ENCODE measurements at places on chromosomes 3 and 15. TPM values are rescaled to one million over a fixed set of nuclear protein-coding genes. Genes with fewer than 3 reads are reported as not detected.

- DNase-seq, result peak; percentile 34
These were observed 47.7 kb upstream of the GRIP2 start for GRCh38 chr3:14587740-14588360.

DNA sequence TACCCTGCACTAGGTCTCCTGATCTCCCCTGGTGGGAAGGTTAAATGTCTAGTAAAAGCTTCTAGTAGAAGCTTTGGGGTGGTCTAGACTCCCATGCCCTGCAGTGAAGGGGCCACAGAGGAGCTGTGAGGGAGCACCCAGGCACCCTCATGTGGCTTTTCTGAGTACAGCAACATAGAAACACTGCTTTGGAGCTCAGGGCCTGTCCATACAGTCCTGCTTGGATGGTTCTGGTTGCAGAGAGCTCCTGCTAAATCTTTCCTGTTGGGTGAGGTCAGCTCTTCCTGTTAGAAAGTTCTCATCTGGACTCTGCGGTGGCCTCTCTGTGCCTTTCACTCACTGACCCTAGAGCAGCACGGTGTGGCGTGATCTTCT lies 47.8 kb downstream of the GPD1L start:
- no peak for DNase-seq

DNA sequence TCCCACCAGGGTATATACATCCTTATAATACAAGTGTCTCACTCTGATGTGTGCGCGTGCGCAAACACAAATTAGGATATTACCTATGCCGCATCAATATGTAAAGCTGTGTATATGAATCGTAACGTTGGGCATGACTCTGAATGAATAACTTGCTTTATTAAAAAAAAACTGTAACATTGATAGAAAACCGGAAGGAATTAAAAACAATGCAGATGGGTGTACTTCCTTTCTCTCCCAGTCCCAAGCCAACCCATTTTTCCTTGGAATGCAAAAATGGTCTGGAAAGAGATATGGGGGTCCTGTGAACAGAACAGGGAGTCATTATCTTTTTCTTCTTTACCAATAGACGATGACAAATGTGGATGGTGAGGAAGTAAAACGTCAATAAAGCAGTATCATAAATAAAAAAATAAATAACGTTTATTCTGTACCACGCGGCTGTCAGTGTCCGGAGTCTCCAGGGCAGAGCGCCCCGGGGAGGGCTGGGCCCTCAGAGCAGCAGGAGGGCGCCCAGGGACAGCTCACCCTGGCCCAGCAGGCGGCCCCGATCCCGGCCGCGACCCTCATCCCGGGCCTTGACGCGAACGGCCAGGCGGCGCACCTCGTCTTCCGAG lies 1.6 kb downstream of the C2CD4B start:
- DNase-seq, result no peak

DNA sequence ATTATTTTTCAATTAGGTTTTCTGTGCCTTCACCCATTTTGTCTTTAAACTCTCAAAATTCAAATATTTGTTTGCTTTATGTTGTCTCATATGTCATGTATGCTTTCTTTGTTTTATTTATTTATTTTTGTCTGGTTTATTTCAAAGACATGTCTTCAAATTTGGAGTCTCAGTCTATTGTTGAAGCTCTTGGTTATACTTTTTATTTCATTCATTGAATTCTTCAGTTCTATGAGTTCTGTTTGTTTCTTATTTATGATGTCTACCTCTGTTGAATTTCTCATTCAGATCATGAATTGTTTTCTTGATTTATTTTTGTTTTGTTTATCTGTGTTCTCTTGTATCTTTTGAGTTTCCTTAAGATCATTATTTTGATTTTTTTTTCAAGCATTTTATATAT lies 55.6 kb downstream of the AP4E1 start:
- DNase-seq, result no peak

DNA sequence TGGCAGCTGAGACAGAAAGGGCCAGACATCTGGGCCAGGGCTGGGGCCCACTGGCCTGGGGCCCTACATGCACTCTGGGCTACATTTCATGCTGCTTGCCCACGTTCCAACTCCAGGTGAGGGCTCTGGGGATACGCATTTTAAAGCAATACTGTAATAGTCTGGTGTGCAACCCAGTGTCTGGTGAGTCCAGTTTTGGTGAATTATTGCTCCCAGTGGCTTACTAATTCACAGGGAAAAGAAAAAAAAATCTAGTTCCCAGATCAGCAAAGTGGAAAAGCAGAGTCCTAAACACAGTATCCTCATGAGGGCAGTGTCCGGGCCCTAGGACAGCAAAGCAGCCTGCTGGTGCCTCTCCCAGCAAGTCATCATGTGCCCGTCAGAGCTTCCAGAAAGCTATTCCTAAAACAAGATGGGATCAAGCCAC lies 82.4 kb downstream of the CCNL1 start:
- peak; percentile 38 for DNase-seq

DNA sequence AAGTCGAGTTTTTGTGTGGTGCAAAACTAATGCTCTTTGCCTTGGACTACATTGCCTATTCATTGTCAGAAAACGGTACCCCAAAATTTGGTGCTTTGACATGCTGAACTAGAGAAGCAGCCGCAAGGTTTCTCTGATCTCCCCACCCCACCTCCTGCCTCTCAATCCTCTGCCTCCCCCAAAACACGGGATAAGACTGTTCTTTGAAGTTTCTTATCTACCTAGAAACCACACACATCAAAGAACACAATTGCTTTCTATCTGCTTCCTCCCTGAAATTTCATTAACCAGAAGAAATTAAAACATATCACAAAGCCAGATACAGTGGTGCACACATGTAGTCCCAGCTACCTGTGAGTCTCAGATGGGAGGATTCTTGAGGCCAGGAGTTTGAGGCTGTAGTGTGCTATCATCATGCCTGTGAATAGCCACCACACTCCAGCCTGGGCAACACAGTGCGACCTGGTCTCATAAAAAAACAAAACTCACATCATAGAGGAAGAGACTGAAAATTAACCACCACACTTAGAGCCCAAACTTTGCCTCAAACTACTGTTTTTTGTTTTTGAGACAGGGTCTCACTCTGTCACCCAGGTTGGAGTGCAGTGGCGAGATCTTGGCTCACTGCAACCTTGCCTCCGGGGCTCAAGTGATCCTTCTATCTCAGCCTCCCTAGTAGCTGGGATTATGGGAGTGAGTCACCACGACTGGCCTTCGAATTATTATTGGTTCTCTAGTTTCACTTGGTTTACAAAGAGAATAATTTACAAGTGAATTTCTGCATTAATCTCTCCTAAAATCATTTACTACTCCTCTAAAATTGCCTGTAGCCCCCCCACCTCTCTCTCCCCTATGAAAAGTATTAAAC lies 2.7 kb upstream of the PCNP start:
- DNase-seq, result no peak

- no peak for DNase-seq
These were observed 18.2 kb downstream of the IDH3A start for GRCh38 chr15:78167227-78167888.

- no peak for DNase-seq
These were observed 182.2 kb upstream of the ICE2 start for GRCh38 chr15:60661080-60661645.

GRCh38 chr3:45575386-45575923 lies 19.1 kb upstream of the LIMD1 start:
- no peak for DNase-seq

DNA sequence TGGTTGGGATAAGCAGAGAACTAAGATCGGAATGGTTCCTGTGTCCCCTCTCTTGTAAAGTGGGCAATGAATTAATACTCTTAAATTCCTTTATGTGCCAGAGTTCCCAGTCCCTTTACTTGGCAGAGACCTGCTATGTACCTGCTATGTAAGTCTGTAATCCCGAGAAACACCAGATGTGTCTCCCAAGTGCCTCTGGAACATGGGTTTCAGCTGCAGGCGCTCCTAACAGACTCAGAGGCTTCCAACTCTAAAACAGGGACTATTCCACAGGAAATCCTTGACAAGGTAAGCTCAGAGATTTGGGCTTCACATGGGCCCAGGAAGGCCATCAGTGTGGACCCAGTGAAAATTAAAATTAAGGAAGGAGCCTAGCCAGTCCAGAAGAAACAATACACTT lies 117.7 kb upstream of the PLCL2 start:
- DNase-seq, result peak; percentile 40

DNA sequence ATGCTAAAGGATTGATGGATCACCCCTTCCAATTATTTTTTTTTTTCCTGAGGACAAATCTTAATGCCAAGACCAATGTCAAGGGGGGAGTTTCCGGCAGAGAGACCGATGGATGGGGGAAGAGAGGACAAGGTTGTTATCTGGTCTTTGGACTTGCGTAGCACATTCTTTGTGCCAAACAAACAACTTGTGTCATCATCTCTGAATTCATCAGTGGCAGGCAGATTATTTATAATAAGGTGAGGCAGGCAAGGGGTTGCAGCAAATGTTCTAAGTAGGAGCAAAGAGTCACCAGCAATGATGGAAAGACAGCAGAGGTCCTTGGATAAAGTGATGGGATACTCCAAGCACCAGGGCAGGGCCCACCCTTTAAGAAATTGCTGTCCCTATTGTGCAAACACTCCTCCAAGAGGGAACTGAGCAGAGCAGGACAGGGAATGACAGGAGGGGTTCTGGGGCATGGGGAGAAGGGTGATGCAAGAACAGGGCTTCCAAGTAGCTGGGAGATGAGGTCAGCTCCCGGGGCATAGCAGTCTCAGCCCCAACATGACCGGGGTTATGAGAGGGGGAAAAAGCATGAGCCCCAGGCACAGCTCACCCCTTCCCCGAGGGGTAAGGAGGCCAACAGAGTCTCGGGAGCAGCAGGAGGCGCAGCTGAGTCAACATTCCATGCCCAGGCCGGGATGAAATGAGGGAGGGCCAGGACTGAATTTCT lies 57.4 kb downstream of the ANXA2 start:
- DNase-seq, result no peak

DNA sequence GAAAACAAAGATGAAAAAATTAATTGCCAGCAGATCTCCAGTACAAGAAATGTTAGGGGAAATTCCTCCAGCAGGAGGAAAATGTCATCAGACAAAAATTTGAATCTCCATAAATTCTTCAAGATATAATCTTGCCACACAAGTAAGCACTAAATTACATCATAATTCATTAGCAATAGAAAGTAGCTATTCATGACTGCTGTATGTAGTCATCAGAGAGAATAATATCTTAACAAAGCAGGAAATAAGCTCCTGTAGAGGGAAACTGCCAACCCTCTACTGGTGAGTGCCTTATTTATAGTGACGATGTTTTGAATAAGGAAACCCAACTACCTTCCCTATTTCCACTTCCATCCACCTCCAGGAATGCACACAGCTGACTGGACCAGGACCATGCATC lies 15.8 kb upstream of the SLC27A2 start:
- no peak for DNase-seq

DNA sequence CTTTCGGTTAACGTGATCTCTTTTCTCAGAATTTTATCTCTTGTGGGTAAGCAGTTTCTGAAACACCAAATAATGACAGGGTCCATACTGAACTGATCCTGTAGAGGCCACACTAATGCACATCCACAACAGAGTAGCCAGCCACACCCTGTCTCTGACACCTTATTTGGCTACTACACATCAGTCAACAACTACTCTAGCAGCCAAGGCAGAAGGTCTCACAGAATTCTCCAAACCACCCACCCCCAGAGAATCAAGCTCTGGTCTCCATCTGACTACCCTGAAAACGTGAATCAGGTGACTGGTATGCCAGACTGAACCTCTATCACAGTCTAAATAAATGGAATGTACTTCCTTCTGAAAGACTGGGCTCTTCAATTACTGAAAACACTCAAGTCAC lies 38.0 kb downstream of the EDC3 start:
- no peak for DNase-seq

GRCh38 chr3:151501171-151501922 lies 40.5 kb upstream of the IGSF10 start:
- no peak for DNase-seq

DNA sequence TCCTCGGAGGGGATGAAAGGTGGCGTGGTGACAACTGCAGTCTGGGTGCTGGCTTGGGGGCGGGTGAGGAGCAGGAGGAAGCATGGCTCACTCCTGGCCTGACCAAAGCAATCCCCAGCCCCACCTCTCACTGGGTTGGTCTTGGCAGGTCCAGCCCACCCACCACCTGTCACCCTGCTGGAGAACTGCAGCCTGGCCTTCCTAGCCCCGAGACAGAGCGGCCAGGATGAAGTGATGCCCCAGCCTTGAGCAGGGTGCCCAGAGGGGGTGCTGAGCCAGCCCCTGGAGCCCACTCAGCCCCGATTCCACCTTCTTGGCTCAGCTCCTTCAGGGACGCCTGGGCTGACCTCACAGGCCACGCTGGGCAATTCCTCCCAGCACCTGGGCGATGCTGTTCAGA lies 89.9 kb downstream of the IQSEC1 start:
- DNase-seq, result no peak

DNA sequence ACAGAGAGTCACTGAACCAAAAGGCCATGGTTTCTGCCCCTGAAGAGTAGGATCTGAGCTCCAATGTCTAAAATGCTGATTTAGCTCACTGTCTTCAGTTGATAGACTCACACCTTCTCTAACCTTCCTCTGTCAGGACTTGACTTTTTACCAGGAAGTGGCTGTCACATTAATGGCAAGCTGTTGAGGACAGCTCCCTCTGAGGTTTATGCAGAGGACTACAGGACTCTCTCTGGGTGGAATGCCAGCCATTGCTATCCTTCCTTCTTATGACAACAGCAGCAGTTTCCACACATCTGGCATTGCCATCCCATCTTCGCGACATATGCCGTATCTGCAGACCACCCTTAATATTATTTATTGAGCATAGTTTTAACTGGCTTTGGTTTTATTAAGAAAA lies 103.8 kb upstream of the PRICKLE2 start:
- DNase-seq, result no peak

- no peak for DNase-seq
These were observed 4.4 kb upstream of the HHATL start for GRCh38 chr3:42706721-42707619.

DNA sequence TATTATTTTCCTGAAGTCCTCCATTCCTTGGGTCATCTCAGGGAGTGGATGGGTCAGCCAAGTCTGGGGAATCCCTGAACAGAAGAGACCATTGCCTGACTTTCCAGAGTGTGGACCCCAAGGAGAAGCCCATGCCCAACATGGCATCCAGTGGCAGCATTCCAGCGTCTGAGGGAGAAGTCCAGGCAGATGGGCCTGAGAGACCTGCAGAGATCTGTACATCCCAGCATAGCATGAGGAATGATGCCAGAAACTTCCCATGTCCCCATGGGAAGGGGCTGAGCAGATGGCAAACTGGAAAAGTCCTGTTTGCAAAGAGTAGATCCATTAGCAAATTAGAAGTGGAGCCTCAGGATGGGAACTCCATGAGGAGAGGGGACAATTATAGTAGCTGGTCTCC lies 17.6 kb upstream of the COLQ start:
- DNase-seq, result no peak

The GOLGA8J gene
- not detected for polyA plus RNA-seq

The LTK gene
- polyA plus RNA-seq, result 6.7 TPM

The HESX1 gene
- 2.1 TPM for polyA plus RNA-seq

The RTP4 gene
- polyA plus RNA-seq, result 5.4 TPM

The PLA2G4D gene
- polyA plus RNA-seq, result not detected

The PDE12 gene
- polyA plus RNA-seq, result 6.1 TPM

The ROPN1 gene
- not detected for polyA plus RNA-seq

The PLSCR5 gene
- not detected for polyA plus RNA-seq

The SMCO1 gene
- polyA plus RNA-seq, result not detected

The C3orf20 gene
- not detected for polyA plus RNA-seq

The HTR3E gene
- polyA plus RNA-seq, result not detected
